ENCODE measurements at places on chromosomes 3 and 15.

DNA sequence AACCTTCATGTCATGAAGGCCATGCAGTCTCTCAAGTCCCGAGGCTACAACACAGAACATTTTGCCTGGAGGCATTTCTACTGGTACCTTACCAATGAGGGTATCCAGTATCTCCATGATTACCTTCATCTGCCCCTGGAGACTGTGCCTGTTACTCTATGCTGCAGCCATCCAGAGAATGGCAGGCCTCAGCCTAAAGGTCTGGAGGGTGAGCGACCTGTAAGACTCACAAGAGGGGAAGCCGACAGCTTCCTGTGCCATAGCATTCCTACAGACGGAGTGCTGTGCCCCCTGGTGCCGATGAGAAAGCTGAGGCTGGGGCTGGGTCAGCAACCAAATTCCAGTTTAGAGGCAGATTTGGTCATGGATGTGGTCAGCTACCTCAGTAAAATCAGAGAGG is 51.3 kb upstream of the CADPS start:
- DNase-seq, result no peak

DNA sequence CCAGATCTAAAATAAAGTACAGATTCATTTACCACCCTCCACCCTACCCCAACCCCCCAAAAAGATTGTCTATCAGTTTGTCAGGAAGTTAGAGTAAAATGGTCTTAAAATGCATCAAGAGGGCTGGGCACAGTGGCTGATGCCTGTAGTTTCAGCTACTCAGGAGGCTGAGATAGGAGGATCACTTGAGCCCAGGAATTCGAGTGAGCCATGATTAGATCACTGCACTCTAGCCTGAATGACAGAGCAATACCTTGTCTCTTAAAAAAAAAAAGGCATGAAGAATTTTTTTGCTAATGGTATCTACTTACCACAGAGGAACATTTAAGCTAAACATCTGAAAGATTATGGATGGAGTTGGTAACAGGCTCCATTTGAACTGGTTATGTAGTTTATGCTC is 71.0 kb downstream of the RBM6 start:
- no peak for DNase-seq

DNA sequence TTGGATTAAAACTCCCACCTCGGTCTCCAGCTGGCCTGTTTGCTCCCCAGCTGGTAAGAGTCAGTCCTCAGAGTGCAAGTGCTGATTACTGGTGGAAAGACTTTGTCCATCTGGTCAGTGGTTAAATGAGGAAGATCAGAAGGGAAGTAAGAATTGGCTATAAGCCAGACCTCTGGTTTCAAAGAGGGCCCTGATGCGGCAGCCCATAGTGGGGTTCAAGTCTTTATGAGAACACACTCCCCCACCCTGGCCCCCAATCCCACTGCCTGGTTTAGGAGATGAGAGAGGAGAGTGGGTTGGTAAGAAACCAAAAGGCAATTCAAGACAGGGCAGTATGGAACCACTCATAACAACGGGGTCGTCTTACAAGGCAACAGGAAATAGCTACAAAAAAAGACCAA is 65.0 kb downstream of the FRMD4B start:
- DNase-seq, result no peak

- DNase-seq, result no peak
Observed at GRCh38 chr3:25235031-25235430, 193.0 kb upstream of the RARB start.

DNA sequence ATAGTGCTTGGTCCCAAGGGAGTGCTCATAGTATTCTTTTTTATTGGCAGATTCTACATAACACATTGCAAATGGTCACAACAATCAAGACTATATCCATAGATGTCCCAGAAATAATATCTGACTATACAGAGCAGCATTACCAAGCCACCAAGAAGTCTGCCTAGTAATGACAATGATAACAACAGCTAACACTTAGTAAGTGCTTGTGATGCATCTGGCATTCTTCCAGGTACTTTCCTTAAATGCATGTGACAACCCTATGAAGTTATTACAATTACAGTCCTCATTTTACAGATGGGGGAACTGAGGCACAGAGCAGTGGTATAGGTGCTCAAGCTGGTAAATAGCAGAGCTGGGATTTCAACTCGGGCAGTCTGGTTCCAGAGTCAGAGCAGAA is 49.6 kb upstream of the ICE2 start:
- no peak for DNase-seq

- DNase-seq, result no peak
Observed at GRCh38 chr3:50819882-50820281, 145.2 kb downstream of the DOCK3 start.

DNA sequence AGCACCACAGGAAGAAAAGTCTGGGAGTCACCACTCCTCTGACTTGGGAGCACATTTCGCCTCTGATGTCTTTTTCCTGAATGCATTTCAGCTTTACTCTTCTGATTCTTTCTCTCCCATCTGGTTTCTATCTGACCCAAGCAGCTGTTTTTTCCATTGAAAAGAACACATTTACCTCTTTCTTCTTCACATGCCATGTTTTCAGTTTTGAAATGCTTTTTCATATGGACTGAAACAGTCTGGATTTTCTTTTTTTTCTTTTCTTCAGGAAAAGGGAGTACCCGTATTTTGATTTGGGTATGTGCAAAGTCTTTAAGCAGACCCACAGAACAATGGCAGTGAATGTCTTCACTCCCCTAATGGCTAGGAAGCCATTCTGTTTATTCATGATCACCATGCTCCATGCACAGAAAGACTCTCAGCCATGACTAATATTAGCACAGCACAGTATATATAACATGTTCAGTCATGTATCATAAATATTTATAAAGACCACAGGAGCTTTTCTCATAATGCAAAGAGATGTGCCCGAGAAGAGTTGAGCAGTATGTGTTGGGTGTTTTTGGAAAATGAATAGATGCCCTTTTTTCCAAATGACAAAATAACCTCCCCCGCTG is 82.7 kb upstream of the LRIG1 start:
- no peak for DNase-seq

GRCh38 chr15:78069462-78070029 is 8.0 kb downstream of the TBC1D2B start:
- DNase-seq, result no peak

GRCh38 chr15:41631880-41632470 is 28.2 kb upstream of the MGA start:
- DNase-seq, result no peak

DNA sequence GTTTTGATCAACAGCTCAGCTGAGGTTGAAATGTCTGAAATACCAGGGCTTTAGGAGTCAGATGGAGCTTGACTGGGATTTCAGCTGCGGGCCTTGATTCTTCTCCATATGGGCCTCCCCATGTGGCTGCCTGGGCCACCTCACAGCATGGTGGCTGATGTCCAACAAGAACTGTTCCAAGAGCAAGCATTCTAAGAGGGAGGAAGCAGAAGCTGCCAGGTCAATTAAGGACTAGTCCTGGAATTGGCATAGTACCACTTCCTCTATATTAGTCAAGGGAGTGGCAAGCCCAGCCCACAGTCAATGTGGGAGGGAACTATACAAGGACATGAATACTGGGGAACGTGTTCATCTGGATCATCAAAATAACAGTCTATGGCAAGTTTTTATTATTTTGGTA is 181.7 kb upstream of the ANKRD28 start:
- DNase-seq, result no peak

GRCh38 chr3:23422517-23422851 is 219.4 kb downstream of the UBE2E2 start:
- DNase-seq, result no peak

GRCh38 chr3:33488246-33488645 is 48.0 kb upstream of the UBP1 start:
- no peak for DNase-seq
